ENCODE measurements at places on chromosomes 4 and X.
A peak's percentile ranks its signal among the peaks of the same experiment; 100 is the strongest.

DNA sequence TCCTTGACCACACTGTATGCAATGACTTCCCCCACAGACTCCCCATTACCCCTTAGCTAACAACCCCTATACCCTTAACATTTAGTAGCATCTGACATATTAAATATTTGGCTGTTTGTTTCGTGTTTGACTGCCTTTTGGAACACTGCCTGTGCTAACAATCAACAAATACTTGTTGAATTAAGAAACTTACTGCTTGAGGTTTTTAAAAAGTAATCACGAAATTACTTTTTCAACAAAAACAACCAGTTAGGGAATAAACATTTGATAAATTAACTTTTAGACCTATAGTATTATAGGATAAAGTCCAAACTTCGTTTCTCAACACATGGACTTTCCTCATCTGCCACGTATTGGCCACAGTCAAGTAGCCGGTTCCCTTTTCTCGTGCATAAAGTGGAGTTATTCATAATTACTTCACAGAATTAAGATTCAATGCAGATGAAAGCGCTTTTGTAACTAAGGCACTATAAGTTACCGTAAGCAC, 555 bp upstream of the ELMOD2 start:
- DNase-seq = no peak

GRCh38 chrX:39758791-39759525, 338.8 kb downstream of the BCOR start:
- no peak for DNase-seq

GRCh38 chr4:75497133-75497532, 17.1 kb downstream of the RCHY1 start:
- DNase-seq = no peak

DNA sequence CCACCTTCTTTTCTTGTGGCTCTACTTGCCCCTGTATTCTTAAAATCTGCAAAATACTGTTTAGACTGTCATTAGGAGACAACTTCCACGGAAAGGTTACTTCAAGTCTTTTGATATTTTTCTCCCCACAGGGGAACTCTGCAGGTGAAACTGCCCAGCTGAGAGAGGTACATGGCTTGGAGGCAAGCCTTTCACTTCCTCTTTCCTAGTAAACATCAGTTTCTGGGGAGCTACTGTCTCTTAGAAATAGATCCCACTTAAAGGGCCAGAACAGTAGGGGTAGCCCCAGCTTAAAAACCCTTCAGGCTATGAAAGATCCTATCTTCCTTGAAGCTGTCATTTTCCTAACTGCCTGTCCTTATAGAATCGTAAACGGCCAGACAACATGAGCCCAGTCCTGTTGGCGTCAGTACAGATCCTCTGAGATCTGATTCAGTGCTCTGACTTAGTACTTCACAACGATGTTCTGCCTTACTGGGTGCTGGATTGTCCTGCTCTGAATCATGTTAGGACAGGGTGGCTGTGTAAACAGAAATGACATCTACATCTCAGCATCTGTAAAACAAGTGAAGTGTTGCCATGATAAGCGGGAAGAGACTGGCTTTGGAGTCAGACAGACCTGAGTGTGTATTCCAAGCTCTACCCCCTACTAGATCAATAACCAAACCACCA, 102.1 kb downstream of the ITIH6 start:
- DNase-seq = no peak

GRCh38 chr4:182141061-182141460, 102.1 kb upstream of the TENM3 start:
- no peak for DNase-seq

DNA sequence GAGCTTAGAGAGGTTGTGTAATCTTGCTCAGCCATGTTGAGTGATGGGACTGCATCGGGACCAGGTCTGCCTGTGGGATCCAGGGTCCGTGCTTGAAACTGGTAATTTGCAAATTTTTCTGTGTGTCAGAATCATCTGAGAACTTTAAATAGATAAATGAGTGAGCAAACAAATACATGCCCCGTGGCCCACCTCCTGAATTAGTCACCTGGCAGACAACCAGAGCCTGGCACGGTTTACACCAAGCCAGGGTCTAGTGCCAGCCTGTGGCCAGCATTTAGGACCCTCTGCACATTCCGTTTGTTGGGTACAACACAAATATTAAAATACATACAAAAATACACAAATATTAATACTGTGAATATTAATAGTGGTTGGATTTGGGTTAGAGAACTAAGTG, 90.6 kb upstream of the STOX2 start:
- DNase-seq = no peak

- DNase-seq = peak; percentile 31
Observed at GRCh38 chr4:1511441-1512041, 105.3 kb upstream of the NKX1-1 start.

DNA sequence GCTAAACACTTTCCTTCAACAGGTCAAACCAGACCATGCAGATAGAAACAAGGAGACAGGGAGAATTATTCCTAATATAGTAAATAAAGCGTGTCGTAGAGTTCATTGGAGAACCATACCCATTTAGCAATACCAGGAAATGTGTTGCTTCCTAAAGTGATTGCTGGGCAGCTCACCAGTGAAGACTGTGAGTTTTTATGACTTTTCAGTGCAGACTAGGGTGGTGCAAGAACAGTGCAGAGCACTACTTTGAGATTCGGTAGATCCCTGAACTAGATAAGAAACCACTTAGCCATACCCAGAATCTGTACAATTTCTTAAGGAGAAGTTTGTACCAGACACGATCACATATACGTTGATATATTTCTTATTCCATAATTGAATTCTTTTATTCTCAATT, 87.4 kb downstream of the EMCN start:
- no peak for DNase-seq

- no peak for DNase-seq
Observed at GRCh38 chr4:153364061-153364460, 19.6 kb downstream of the MND1 start.

DNA sequence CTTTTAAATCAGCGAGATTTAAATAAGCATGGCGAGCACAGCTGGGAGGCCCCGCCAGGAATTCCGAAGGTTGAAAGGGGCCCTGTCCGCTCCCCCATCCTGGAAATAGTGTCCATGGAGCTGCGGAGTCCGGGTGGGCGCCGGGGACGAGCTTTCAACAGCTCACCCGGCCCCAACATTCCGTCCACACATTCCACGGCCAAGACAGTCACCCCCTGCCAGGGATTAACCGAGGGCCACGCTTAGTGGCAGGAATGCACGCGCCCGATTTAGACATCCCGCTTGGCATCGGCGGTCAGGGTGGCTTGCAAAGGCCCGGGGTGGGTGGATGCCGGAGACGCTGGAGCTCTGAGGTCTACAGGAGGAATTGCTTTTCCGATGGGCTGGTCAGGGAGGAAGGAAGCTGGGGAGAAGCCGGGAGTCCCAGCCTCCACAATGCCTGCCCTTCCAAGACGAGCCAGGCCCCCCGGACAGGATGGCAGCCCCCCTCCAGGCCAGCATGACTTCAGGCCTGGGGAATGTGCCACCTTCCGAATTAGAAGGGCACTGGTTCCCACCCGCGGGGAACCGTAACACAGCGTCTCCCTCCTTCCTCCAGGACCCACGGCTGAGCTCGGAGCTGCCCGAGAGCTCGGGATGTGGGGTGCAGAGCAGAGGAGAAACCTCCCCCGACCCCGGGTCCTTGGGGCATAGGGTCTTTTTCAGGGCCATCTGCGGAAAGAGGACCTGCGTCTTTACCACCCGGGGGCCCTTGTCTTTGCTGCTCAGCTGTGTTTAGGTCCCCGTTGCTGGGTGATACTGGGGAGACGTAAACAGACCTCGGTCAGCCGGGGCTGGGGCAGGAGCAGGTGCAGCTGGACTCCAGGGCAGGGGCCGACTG, 26.9 kb upstream of the PPP2R3B start:
- DNase-seq = no peak

DNA sequence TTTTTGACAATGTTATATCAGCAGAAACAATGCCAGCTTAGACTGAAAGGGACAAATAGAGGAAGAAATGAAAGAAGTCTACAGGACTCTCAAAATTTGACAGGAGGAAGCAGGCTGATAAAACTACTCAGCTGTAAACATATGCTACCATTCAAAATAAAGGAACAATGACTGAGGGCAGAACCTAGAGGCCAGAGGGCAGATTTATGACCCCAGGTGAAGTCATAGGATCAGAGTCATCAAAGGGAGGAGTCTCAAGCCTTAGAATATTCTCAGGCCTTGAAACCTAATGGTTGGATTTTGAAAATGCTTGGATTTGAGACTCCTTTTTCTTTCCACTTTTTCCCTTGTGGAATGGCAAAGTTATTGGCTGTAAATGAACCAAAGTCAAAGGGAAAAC, 17.0 kb upstream of the SYTL5 start:
- no peak for DNase-seq

DNA sequence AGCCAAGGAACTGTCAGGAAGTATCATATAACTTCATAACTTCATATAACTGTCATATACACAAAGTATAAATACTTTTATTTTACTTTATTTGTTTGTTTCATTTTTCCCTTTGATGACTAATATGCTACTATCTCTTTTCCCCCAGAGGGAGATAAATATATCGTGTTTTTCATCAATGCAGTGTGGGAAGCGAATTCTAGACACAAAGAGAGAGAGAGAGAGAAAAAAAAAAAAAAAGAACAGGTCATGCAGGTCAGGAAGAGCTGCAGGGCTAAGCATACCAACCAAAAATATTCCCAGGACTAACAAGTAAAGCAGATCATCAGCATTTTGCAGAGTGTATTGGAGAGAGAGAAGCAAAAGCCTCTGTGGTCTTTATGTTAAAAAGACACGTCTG, 1849.2 kb downstream of the STIM2 start:
- DNase-seq = no peak

GRCh38 chr4:53060278-53060677, 198.2 kb downstream of the RASL11B start:
- no peak for DNase-seq

DNA sequence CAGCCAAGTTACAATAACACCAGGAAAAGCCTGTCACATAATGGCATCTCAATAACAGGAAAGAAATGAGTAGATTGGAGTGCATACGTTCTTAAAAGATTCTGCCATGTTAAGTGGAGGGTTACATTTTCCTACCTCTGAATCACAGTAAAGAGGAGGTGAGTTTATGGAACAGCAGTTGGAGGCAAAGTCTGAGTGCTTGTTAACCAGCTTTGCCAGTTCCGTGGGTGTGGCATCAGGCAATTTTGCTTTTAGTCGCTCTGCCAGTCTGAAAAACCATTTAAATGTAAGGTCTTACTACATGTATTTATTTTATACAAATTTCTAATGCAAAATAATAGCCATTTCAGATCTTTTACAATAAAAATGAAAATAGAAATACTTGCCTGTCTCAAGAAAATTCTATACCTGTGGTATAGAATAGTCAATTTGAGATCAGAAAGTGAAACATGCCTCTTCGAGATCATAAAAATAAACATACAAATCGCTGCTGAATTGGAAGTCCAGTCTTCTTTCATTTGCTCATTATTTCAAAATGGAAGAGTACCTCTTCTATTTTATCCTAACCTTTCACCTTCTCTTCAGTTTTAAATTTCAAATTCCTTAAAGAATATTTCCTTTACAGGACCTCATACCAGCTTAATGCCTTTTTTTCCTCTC, 31.4 kb downstream of the GC start:
- DNase-seq = no peak

DNA sequence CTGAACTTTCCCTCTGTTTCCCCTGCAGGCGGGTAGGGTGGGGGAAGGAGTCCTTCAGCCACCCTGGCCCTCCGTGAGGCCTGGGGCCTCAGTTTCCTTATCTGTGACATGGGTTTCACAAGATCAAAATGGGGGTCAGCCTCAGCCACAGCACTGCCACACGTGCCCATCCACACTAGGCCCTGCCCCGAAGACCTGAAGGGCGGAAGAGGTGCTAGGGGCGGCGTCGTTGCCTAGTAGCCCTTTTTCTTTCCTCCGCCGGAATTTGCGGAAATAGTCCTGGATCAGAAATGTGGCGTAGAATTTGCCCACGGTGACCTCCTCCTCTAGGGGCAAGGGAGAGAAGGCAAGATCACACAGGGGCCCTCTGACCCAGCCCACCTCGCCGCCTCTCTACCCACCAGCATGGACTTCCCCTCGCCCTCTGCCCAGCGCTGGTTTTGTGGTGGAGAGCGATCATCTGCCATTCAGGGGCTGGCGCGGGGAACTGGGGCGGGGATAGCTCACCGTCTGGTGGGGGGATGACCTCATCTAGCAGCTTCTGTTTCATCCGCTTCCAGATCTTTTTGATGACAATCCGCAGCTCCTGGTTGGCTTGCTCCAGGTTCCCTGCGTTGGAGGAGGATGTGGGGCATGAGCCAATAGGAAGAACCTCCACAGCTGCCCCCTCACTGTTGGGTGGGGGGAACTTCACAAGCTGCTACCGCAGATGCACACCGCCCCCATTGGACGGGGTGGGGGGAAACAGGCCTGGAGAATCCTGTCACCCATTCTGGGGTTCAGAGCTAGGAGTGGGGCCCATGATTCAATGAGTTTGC, 9.7 kb upstream of the SYP start:
- DNase-seq = no peak

- no peak for DNase-seq
Observed at GRCh38 chr4:127578967-127579366, 53.8 kb upstream of the INTU start.

DNA sequence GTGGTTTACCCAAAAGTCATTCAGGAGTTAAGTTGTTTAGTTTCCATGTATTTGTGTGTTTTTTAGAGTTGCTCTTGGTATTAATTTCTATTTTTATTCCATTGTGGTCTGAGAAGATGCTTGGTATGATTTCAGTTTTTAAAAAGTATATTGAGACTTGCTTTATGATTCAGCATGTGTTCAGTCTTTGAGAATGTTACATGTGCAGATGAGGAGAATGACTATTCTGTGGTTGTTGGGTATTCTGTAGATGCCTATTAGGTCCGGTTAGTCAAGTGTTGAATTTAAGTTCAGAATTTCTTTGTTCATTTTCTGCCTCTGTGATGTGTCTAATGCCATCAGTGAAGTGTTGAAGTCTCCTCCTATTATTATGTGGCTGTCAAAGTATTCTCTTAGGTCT, 249.4 kb downstream of the ARHGAP10 start:
- peak; percentile 34 for DNase-seq

- DNase-seq = no peak
Observed at GRCh38 chr4:39263895-39264294, 81.6 kb downstream of the WDR19 start.

DNA sequence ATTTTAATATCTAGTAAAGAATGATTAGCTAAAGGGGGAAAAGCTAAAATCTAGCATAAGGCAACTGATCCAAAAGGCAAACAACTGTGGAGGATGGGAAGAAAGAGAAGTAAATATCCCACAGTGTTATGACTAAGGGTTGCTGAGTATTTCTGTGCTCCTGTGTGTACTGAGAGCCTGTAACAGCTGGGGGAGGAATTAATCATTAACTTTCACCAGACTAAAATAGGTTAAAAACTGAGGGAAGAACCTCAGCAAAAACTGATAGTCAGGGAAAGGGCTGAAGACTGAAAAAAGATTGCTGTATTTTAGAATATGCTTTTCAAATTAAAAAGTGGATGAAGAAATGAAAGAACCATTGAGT, 365.9 kb downstream of the CXXC4 start:
- DNase-seq = no peak

- peak; percentile 6 for DNase-seq
Observed at GRCh38 chr4:183797445-183798300, 107.4 kb upstream of the STOX2 start.

- peak; percentile 69 for DNase-seq
Observed at GRCh38 chrX:12672367-12673106, 118.7 kb upstream of the PRPS2 start.
